ENCODE measurements at places on chromosomes 12 and 14.

DNA sequence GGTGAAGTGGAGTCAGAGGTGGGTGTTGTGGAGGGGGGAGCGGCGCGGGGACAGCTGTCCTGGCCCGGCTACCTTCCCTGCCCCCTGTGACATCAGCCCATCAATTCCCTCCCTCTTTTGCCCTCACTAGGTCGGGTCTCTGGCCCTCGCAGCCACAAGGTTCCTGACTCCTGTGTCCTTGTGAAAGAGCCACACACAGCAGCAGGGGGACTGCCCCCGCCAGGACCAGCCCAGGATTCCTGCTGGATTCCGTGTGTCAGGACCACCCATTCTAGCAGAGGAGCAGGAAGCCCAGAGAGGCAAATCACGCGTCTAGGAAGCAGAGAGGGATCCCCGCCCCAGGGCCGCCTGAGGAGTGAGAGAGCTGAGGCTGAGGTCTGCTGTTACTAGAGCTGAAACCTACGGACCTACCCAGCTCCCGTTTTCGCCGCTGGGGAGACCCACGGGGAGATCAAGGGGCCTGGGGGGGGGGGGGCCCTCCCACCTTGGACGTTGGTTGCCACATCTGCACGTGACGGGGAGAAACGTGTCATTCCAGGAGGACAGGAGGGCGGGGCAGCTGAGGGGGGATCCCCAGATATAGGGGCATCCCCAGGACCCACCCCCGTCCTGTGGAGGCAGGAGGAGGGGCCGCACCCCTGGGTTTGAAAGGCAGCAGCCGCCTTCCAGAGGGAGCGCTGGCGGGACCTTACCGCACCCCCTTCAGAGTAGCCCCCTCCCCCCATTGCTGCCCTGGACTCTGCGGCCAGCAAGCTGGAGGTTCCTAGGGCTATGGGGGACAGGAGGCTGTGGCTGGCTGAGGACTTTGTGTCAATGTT is 12.5 kb upstream of the INF2 start:
- no peak for DNase-seq

- DNase-seq: no peak
These were observed 31.8 kb upstream of the G2E3 start for GRCh38 chr14:30527196-30527595.

DNA sequence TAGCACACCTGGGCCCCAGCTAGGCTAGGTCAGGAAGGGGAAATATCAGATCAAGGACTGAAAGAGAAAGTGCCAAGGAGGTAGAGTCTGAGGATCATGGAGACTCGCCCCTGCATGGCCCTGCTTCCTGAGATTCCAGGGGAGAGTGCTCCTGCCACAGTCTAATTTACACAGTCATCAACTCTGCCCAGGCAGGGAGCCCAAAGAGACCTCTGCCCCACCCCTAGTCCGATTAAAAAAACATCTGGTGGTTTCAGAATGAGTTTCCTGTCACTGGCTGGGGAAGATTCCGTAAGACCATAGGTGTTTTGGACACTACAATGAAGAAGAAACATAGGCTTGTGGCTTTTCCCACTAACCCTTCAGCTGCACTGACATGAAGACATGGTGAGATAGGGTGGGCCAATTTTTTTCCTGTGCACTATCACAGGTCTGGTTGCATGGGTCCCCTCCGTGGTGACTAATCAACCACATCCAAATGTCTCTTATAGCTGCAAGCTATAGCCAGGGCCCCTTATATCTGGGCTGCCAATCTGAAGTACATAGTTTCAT is 31.5 kb upstream of the GZMB start:
- no peak for DNase-seq

GRCh38 chr12:65539023-65539422 is 260.5 kb downstream of the MSRB3 start:
- no peak for DNase-seq

DNA sequence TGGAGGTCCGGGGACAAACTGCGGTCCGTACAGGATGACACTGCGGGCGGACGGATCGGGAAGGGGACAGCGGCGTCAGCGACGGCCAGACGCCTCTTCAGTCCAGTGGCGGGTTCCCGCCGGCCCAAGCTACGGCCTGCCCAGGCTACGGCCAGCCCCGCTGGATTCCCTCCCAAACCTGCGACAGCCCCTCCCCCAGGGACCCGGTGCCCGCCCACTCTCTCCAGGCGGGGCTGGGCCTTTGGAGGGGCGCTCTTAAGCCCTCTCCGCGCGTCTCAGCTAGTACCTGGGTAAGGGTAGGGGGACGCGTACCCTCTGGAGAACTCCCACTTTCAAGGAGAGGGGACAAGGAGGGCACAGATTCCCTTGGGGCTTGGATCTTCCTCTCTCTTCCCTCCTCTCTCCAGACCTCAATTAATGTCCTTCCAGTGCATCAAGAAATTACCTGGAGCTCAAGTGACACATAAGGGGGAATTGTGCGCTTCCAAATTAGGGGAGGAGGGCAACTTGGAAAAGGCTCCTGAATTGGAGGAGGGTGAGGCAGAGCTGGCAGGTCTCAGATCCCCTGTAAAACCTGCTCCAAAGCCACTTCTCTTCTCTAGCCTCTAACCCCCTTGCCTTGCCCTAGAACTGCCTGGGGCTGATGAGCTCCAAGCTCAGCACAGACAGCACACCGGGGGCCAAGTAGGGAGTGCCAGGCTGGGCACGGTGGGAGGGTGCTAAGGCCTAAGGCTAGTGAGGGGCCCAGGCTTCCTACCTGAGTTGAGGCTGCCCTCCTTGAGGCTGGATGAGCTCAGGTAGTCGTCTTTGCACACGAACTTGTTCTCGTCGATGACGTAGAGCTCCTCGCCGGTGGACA is 3.1 kb downstream of the LHX5 start:
- no peak for DNase-seq

GRCh38 chr14:106021832-106022231 is 495.4 kb downstream of the TMEM121 start:
- no peak for DNase-seq

GRCh38 chr12:55698965-55699364 is 8.7 kb downstream of the ITGA7 start:
- DNase-seq: no peak

DNA sequence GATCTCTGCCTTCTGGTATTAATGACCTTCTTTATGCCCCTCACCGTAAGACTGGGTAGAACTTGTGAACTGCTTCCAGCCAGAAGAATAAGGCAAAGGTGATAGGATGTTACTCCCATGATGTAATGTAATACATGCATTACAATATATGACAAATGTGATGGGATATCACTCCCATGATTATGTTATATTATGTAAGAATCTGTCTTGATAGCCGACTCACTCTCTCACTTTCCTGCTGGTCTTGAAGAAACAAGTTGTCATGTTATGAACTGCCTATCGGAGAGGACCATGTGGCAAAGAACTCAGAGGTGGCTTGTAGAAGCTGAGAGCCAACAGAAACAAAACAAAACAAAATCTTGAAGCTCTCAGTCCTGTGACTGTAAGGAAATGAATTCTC is 30.6 kb upstream of the OSBPL8 start:
- no peak for DNase-seq

DNA sequence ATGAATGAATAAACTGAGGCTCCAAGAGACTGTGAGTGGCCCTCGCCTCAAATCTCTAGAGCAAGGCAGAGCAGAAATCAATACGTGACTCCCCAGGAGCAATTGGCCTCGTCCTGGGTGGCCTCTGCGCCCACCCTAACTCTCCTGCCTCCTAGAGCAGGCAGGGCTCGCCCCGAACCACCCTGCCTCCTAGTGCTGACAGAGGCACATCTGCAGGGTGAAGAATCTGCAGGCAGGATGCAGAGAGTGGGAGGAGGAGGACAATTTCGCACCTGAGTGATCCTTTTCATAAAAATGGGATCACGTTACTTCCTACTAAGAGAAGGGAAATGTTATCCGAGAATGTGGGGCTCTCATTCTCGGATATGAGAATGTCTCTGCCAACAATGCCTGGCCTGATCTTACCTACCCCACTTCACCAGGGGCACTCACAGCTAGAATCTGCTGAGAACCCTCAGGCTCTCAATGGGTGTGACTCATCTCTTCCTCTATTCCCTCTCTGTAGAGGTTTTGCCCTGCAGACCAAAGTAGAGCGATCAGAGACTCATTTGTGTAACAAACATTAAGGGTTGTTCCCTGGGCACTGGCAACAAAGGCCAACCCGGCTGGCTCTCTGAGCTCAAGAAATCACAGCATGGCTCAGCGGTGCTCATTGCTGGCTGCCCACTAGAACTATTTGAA is 61.7 kb upstream of the BCL2L14 start:
- peak; percentile 72 for DNase-seq

- no peak for DNase-seq
These were observed 16.4 kb downstream of the TMEM63C start for GRCh38 chr14:77197988-77198387.

- DNase-seq: no peak
These were observed 130.2 kb upstream of the LRFN5 start for GRCh38 chr14:41476526-41476925.

GRCh38 chr12:60819794-60820193 is 1224.0 kb downstream of the SLC16A7 start:
- DNase-seq: no peak

DNA sequence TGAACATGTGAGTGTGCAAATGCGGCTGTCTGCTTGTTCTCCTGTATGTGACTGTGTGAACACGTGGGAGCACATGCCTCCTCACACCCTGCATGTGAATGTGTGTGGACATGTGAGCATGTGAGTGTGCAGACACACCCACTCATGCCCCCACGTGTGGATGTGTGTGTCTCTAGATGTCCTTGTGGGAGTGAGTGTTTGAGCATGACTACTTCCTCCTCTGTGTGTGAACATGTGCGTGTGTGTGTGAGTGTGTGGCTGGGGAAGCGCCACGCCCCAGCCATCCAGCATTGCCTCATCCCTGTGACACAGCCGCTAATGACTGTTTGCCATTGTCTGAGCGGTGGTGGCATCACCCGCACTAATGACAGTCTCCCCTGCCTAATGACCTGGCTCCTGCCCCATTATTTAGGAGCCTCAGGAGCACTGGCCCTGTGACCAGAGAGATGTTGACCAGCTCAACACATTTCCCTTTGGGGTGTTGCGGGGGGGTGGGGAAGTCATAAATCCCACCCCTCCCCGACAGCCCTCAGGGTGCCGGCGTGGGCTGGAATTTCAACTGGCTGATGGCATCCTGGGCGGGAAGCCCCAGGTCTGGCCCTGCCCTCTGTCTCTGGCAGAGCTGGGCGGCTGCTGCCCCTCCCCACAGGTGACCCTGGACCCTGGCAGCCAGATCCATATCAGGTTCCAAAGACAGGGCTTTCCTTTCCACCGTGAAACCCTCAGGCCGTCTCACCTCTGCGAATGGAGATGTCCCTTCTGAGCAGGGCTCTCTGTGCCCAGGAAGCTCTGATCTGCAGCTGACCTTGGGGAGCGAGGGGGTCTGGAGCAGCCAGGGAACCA is 11.5 kb upstream of the KRT80 start:
- DNase-seq: no peak

DNA sequence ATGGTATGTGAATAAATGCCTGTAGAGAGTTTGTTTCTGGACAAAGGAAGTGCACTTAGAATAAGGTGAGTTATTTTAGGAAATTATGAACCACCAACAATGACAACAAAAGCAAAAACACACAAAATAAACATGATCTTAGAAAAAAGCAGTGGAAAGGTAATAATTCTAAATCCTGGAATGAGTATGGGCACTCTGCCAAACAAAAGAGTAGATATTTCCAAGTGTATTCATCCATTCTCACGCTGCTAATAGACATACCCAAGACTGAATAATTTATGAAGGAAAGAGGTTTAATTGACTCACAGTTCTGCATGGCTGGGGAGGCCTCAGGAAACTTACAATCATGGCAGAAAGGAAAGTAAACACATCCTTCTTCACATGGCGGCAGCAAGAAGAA is 269.3 kb upstream of the NPAS3 start:
- DNase-seq: no peak

- no peak for DNase-seq
These were observed 590.0 kb downstream of the BCL11B start for GRCh38 chr14:98682033-98682432.

DNA sequence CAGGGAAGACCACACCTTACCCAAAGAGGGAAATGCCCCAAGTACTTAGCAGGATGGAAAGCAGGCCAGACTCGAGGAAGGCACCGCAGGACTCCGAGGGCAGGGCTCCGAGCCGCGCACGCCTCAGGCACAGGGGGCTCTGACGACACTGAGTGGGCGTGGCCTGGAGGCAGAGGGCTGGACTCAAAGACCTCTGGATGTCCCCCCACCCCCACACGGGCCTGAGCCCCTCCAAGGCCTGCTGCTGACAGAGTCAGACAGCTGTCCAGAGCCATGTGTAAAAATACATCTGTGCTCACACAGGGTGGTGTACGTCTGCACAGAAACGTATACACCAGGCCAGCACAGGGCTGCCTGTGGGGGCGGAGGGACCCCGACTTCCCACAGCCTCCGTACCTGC is 1.4 kb downstream of the AKT1 start:
- no peak for DNase-seq

- DNase-seq: no peak
These were observed 63.7 kb downstream of the SLC24A4 start for GRCh38 chr14:92386637-92387036.

- DNase-seq: no peak
These were observed 542.1 kb upstream of the ATP2B1 start for GRCh38 chr12:90250766-90251165.

GRCh38 chr12:105409279-105409678 is 78.8 kb downstream of the C12orf75 start:
- no peak for DNase-seq

DNA sequence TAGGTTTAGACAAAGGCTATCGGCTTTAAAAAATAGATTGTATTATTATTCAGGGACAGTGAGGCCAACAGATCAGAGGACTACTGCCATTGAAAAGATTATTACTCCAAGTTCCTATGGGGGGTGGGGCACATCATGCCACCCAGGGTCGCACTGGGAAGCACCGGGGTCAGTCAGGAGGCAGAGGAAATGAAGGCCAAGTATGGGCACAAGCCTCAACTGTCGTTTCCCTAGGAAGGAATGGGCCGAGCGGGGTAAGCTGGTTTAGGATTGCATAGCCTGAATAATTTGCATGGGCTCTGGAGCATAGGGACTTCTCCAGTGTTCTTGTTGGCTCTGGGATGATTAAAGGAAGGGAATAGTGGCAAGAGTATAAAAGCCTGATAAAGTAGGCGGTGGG is 205.3 kb downstream of the NOVA1 start:
- DNase-seq: no peak

DNA sequence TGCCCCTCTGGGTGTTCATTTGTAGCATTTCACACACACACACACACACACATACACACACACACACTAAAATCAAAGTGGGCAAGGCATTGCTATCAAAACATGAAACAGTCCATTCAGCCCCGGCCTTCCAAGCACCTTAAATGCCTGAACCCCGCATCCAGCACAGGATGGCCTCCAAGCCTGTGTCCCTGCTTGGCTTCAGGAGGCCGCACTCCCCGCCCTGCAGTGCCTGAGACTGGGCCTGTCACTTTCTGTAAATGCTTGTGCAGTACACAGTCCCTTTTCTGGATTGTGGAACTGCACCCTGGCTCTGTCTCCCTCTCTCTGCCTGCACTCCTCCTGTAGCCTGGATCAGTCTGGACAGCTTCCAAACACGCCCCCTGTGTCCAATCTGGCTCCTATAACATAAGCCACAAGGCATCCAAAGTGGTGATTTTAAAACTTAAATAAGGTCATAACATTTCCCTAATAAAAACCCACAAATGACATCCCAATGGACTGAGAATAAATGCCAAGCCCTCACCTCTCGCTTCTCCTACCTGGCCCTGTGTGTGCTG is 972.2 kb upstream of the TMEM132C start:
- no peak for DNase-seq

GRCh38 chr14:98634043-98634820 is 637.8 kb downstream of the BCL11B start:
- DNase-seq: peak; percentile 14

- DNase-seq: no peak
These were observed 101.8 kb downstream of the CMKLR1 start for GRCh38 chr12:108237272-108237671.
